Foreskin keratinocyte (primary cell): ENCODE measurements at places on chromosomes 11 and 22. TPM values are rescaled to one million over a fixed set of nuclear protein-coding genes. Genes with fewer than 3 reads are reported as not detected.

DNA sequence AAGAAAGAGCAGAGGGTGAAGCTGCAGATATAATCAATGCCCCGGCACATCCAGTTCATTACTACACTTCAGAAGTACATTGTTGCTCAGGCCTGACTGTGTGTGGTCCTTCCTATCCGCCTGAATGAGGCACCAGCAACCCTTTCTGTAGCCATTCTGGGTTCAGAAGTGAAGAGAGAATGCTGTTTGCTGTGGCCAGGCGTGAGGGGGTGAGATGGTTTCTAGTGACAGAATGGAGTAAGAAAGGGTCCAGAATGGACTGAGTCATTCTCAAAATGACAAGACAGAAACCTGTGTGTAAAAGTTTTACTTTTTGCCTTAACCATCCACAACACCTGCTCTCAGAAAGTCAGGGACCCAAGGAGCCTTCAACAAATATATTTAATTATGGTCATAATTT lies 334.8 kb downstream of the GUCY1A2 start:
- DNase-seq: no peak

- no peak for DNase-seq
Observed at GRCh38 chr11:16853266-16853665, 114.8 kb downstream of the C11orf58 start.

GRCh38 chr11:126337474-126338241 lies 17.8 kb upstream of the ST3GAL4 start:
- no peak for DNase-seq

DNA sequence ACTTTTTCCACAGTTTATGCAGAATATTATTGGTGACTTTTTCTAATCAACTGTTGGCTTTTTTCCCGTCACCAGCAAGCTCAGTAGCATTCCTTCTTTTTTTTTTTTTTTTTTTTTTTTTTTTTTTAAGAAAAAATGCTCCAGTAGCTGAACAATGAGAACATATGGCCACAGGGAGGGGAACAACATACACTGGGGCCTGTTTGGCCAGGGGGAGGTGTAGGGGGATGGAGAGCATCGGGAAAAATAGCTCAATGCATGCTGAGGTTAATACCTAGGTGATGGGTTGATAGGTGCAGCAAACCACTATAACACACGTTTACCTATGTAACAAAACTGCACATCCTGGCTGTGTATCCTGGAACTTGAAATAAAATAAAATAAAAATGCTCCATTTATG lies 82.5 kb downstream of the ARHGAP42 start:
- no peak for DNase-seq

DNA sequence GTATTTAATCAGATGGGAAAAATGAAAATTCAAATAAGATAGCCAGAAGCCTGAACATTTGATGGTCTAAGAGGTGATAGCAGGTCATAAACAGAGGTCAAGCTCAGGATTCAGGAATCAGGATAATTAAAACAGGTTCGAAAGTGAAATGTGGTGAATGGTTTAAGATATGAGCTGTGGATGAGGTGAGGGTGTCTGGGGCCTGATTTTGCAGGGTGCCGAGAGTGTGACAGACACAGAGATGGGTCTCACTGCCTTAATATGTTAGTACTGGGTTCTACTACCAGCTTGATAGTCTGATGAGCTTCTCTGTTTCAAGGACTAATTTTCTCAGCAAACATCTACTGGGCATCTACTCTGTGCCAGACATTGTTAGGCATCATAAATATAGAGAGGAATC lies 19.9 kb upstream of the EMSY start:
- no peak for DNase-seq

- peak; percentile 30 for DNase-seq
Observed at GRCh38 chr11:12922418-12922817, 86.7 kb upstream of the RASSF10 start.

- peak; percentile 7 for DNase-seq
Observed at GRCh38 chr11:87368151-87368550, 330.4 kb downstream of the TMEM135 start.

GRCh38 chr11:122293296-122294023 lies 177.4 kb upstream of the BLID start:
- DNase-seq: no peak

GRCh38 chr22:39723463-39723862 lies 152.9 kb downstream of the CACNA1I start:
- no peak for DNase-seq

GRCh38 chr11:3964056-3964455 lies 108.6 kb downstream of the STIM1 start:
- no peak for DNase-seq

DNA sequence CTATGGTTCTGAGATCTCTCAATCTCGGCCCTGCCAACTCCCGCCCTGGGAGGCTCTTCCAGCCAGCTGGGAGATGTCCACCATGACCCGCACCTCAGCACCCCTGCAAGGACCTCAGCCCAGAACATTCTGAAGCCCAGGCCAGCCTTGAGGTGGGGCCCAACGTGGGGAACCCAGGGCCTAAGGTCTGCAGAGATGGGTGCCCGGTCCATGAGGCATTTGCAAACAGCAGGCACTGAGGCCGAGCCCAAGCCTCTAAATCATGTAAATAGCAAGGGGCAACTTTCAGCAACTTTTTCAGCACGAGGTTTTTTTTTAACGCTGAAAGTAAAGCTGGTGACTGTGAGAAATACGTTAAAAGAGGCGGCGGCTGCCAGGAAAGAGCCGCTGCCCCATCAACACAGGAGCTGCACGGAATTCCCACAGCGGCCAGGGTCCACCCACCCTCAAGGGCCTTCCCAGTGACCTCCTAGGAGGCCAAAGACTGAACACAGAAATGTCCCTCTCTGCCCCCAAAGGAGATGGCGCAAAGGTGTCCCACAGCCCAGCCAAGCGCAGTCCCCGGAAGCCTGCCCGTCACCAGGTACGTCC lies 46.9 kb downstream of the BRD1 start:
- DNase-seq: no peak

DNA sequence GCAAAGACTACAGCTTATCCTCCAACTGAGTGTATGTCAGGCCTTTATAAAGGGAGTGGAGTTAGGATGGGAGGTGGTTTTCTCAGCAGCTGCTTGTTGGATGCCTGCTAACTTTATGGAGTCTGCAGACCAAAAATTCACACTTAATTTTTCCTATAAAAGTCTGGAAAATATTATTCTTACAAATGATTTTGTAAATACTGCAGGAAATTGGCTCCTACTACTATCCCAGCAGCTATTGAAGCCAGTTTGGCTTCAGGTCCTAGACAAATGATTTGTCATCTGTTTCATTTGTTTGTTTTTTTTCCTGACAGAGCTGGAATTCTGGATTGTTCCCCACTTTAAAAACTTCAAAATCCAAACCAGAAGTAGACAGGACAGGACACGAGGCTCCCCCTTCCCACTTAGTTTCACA lies 292.5 kb downstream of the TMEM135 start:
- no peak for DNase-seq

DNA sequence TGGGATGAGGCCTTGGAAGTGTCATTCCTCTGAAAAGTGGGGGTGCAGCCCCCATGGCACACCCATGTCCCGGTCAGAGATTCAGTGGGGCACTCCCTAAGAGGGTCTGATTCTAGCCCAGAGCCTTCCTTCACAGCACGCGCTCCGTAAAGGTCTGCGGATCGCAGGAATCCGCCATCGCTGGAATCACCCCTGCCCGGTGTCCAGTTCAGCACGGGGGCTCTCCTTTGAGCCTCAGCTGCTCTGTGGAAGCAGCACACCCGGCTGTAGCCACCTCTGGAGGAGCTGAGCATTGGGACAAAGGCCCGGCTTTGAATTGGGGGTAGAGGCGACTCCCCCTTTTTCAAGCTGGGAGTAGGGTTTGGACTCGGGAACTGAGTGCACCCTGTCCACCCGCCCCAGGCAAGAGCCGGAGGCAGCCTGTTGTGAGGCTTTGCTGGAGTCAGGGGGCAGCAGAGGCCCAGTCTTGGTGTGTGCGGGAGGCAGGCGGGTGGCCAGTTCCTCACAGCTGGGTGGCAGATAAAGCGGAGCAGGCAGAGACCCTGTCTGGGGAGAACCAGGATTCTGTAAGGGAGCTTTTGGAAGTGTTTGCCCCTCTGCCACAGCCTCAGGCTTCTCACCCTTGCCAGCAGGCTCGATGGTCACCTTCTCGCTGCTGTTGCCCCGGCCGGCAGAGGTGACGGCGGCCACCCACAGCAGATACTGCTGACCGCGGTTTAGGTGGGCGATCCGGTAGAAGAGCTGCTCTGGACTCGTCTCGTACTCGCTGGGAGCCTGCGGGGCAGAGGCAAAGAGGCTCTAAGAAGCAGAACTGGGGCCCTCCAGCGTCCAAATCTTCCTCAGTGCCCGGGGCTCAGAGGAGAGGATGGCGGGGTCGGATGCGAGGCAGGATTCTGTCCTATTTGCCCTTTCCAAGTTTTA lies 115.9 kb downstream of the CEP164 start:
- DNase-seq: no peak

DNA sequence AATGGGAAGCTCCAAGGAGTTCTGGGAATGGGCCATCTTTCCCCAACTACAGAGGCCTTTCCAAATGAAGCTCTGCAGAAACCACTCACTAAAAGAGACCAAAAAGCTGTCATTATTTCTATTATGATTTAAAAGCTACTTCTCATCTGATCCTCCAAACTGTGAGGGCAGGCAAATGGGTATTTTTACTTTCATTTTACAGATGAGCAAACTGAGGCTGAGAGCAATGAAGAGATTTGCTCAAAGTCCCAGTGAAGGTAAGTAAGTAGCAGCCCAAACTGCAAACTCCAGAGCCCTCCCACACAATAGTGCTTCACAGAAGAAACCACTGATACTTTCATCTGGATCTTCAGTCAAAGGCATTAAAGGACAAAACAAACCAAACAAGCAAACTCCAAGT lies 1.4 kb downstream of the RSPH14 start:
- DNase-seq: no peak

DNA sequence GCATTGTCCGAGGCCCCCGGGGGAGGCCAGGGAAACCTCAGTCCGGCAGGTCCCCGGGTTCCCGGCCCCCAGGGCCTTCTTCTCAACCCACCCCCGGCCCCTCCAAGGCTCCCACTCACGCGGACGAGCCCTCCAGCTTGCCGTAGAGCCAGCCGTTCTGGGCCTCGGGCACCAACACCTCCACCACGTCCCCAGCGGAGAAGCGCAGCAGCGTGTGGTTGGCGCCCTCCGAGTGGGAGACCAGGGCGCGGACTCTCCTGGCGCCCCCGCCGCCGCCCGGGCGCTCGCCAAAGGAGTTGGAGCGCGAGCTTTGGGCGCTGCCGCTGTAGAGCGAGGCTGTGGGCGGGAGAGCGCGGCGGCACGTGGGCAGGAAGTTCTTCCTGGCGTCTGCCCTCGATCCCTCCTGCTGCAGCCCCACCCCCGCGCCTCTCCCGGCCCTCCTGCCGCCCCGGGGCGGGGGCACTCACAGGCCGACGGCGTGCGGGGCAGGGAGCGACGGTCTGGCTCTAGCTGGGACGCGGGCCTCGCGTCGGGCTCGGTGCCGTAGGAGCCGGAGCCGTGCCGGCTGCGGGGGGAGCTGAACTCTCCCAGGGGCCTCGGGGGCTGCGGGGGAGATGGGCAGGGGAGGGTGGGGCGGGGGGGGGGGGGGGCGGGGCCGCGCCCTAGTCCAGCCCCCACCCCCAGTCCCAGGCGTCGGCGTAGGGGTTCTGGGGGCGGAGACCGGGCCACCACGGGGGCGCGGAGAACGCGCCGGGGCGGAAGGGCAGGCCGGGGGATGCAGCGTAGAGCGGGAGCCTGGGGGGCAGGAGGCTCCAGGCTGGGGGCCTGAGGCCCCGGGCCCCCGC lies 4.9 kb upstream of the SLC16A8 start:
- DNase-seq: no peak

DNA sequence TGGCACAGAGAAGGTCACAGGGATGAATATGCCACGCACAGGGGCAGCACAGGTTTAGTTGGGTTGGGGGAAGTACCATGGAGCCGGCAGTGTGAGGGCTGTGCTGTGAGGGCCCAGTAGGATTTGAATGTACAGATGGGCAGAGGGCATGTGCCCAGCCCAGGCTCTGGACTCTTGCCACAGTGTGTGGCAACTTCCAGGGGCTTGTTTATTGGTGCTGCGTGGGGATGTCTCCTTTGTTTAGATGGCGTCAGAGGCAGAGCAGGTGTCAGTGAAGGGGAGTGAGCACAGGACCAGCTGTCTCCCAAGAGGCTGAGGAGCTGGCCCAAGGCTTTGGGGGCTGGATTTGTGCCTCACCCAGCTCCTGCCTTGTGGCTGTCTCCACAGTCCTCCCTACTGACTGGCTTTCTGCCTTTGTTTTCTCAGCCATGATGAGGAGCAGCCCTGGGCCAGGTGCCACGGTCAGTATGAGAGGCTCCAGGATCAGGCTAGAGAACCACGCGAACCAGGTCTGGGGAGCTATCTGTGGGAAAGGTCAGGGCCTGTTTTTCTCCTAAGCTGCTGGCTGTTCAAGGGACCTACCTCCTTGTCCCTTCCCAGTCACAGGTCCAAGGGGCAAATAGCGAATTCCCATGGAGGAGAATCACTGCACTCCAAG lies 21.9 kb downstream of the SUN2 start:
- no peak for DNase-seq

GRCh38 chr11:122645847-122646246 lies 9.7 kb upstream of the UBASH3B start:
- DNase-seq: no peak

GRCh38 chr11:61071208-61071681 lies 31.0 kb upstream of the CD5 start:
- DNase-seq: no peak

DNA sequence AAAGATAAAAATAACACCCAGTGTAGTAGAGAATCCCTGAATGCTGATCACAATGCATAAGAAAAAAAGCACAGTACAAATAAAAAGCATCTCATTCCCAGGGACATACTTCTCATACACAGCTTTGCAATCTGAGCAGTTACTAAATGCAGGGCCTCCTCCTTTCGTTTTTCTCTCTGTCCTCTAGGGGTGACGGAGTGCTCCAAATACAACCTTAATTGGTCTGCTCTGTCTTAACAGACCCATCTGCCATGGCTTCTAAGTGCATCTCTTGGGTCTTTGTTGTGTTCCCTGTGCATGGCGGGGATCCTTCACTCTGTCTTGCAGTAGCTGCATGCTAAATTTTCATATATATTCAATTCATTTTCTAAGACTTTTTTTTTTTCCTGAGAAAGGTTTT lies 1114.2 kb upstream of the RAG2 start:
- DNase-seq: no peak

DNA sequence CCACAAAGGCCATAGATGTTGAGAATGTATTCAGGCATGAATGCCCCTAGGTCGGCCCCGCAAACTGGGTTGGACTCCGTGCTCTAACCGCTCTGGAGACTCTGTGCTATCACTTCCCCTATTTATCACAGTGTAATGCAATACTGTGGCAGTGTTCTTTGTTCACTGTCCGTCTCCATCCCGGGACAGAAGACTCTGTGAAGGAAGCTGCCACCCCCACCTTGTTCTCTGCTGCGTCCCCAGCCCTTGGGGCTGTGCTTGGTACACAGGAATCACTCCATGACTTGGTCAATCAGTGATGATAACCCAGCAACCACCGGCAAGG lies 57.6 kb downstream of the TSPAN18 start:
- DNase-seq: no peak

Gene FOLR1
- not detected in 2 replicates for polyA plus RNA-seq

Gene OR51B5
- not detected in 2 replicates for polyA plus RNA-seq

Gene GSTT2B
- 11.3 and 21.6 TPM in 2 replicates for polyA plus RNA-seq

Gene BTG4
- polyA plus RNA-seq: 0.10 TPM in 1 of 2 replicates, not detected in the other

Gene YAP1
- polyA plus RNA-seq: 29.6 and 36.0 TPM in 2 replicates

Gene BDNF
- polyA plus RNA-seq: 0.01 TPM in 1 of 2 replicates, not detected in the other
